ENCODE measurements at places on chromosomes 1 and 21. TPM values are rescaled to one million over a fixed set of nuclear protein-coding genes. Genes with fewer than 3 reads are reported as not detected.

Gene ST3GAL3
- polyA plus RNA-seq = 1.1 TPM

- DNase-seq = no peak
- no peaks in the 10 kb centered on the region for H3K36me3 ChIP-seq
- H3K4me1 ChIP-seq = no peaks in the 10 kb centered on the region
- no peak overlapping the region for H3K4me3 ChIP-seq
- H3K27me3 ChIP-seq = no peaks in the 10 kb centered on the region
- no peak overlapping the region for H3K27ac ChIP-seq
Observed at GRCh38 chr1:15233689-15234088, 13.3 kb upstream of the FHAD1 start.

Gene ANGPTL3
- polyA plus RNA-seq = 19.5 TPM

DNA sequence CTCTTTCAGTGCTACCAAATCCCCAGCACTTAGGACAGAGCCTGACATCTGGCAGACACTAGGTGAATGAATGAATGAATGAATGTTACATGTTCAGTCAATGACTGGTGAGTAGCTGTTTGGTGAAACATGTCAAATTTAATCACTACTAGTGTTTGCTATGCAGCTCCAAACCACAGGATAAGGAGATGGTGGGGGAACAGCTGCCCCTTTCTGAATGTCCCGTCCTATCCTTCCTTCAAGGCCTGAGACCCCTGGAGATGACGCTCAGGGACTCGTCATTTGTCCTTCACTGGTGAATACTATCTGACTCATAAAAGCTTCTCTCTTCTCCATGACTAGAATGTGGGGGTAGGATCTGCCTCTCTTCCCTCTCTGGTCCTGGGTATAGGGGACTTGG lies 175.4 kb downstream of the HIVEP3 start:
- no peak overlapping the region for H3K4me3 ChIP-seq
- no peak for DNase-seq
- H3K27me3 ChIP-seq = no peaks in the 10 kb centered on the region
- H3K36me3 ChIP-seq = no peaks in the 10 kb centered on the region
- no peaks in the 10 kb centered on the region for H3K4me1 ChIP-seq

Gene TRAPPC3
- 90.5 TPM for polyA plus RNA-seq
